ENCODE measurements at places on chromosomes 13 and 19.

DNA sequence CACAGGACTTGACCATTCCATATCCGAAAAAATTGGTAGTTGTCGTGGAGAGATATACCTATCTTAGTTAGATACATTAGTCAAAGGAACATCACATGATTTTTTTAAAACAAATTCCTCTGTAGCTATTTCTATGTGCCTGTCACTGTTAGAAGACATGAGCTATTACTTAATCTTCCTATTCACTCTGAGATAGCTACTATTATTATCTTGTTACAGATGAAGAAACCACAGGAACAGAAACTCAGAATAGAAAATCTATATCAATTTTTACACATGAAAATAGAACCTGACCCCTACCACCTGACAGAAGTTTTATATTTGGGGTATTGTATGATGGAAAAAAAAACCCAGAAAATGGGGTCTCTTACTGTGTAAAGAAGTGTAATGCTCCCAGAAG, 68.9 kb upstream of the TDRD3 start:
- no peaks in the 10 kb centered on the region for H3K27me3 ChIP-seq
- H3K36me3 ChIP-seq, result no peaks in the 10 kb centered on the region
- H3K4me1 ChIP-seq, result no peaks in the 10 kb centered on the region
- H3K27ac ChIP-seq, result no peak overlapping the region
- no peak for DNase-seq

GRCh38 chr19:23310729-23311211, 60.6 kb upstream of the ZNF724 start:
- H3K27ac ChIP-seq, result no peak overlapping the region
- no peak for DNase-seq
- H3K27me3 ChIP-seq, result no peaks in the 10 kb centered on the region
- H3K36me3 ChIP-seq, result no peaks in the 10 kb centered on the region
- no peaks in the 10 kb centered on the region for H3K4me1 ChIP-seq

GRCh38 chr19:7492142-7492541, 3.3 kb upstream of the PEX11G start:
- no peaks in the 10 kb centered on the region for H3K36me3 ChIP-seq
- DNase-seq, result no peak
- H3K27me3 ChIP-seq, result no peaks in the 10 kb centered on the region
- H3K4me3 ChIP-seq, result no peak overlapping the region
- H3K27ac ChIP-seq, result no peak overlapping the region

GRCh38 chr13:102323012-102323411, 78.8 kb downstream of the FGF14 start:
- no peaks in the 10 kb centered on the region for H3K27me3 ChIP-seq
- no peak overlapping the region for H3K4me3 ChIP-seq
- H3K36me3 ChIP-seq, result no peaks in the 10 kb centered on the region
- DNase-seq, result no peak
- H3K4me1 ChIP-seq, result no peaks in the 10 kb centered on the region

DNA sequence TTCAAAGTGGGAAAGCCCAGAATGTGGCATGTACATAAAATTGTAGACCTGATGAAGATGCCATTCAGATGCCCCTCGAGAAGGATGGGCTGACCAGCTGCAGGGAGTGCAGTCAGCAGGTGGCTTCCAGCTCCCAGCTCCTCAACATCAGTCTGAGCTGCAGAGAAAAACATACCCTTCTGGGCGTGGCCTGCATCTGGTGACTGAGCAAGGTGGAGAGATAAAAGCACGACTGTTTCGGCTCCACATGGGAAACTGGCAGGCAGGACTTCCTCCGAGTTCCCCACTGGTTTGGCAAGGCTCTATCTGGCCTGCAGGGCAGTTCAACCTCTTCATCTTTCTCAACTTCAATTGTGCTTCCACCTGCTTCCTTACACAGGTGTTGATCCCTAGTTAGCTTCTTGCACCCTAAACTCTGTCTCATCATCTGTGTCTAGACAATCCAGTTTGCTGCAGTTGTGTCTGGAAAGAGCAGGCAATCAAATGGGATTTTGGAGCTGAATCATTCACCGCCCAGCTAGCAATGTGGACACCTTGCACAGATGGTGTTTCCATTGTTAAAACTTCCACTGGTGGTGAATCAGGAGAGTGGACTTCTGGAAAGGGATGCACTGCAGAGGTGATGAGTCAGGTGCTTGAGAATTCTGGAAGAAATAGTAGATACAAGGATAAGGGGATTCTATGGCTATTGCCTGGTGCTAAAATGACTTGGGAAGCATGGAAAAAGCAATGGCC, 56.8 kb downstream of the POLR1D start:
- H3K4me1 ChIP-seq, result no peaks in the 10 kb centered on the region
- no peak overlapping the region for H3K27ac ChIP-seq
- H3K27me3 ChIP-seq, result no peaks in the 10 kb centered on the region
- no peak for DNase-seq
- no peak overlapping the region for H3K4me3 ChIP-seq

DNA sequence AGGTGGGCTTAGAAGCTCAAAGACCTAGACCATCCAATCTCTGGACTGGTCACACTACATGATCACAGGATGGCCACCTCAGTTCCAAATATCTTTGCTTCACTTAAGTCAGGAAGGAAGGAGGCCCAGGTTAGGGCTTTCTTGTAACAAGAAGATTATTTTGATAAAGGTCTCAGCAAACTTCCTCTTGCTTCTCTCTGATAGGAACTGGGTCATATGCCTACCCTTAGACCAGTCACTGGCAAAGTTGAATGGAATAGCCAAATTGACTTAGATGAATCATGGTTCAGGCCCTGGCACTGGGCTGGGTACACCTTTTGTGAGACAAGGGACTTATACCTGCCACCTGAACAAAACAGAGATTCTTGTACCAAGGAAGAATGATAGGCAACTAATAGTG, 11.0 kb downstream of the FRY start:
- DNase-seq, result no peak
- peaks cover 24% of the 10 kb centered on the region for H3K4me1 ChIP-seq
- H3K27me3 ChIP-seq, result no peaks in the 10 kb centered on the region
- no peak overlapping the region for H3K4me3 ChIP-seq
- H3K36me3 ChIP-seq, result no peaks in the 10 kb centered on the region
- H3K27ac ChIP-seq, result no peak overlapping the region
